Activated T-cell treated with anti-CD3 and anti-CD28 coated beads for 1 hour (primary cell): ENCODE measurements at places on chromosomes 13 and 19.

DNA sequence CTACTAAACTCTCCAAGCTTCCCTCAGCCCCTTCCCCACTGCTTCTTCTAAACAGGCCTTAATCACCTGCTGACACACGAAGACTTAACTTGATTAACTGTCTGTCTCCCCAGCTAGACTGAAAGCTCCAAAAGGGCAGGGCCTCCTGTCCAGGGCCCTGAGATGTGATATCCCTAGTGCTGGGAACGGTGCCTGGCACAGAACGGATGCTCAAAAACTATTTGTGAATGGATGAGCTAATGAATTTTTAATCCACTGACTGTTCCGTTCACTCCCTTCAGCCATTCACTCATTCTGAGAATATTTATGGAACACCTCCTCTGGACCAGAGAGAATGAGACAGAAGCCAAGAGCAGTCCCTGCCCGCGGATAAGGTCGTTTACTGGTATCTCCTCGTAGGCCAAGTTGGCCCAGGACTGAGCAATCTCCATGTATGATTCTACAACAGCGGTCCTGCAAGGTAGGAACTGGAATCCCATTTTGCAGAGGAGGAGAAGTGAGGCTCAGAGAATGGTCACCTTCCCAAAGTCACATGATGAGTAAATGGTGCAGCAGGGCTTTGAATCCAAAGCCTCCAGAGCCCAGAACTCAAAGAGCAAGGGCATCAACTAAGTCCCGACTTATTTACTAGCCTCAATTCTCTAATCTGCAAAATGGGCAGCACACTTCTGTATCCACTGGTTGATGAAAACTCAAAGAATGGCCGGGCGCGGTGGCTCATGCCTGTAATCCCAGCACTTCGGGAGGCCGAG lies 3.4 kb downstream of the DMWD start:
- no peak for DNase-seq

GRCh38 chr13:47337781-47338507 lies 441.1 kb upstream of the HTR2A start:
- no peak for DNase-seq

- no peak for DNase-seq
Observed at GRCh38 chr19:57701625-57702024, 7.4 kb downstream of the ZNF154 start.

DNA sequence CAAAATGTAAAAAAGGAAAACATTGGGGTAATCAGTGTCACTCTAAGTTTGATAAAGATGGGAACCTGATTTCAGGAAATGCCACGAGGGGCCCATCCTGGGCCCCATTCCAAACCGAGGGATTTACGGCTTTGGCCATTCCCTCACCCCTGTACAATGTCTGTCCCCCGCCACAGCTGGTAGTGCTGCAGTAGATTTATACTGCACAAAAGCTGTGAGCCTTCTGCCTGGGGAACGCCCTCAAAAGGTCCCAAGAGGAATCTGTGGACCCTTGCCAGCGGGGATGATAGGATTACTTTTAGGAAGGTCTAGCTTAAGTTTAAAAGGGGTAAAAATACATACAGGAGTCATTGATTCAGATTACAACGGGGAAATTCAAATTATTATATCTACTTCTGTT lies 173.4 kb upstream of the SGCG start:
- no peak for DNase-seq

DNA sequence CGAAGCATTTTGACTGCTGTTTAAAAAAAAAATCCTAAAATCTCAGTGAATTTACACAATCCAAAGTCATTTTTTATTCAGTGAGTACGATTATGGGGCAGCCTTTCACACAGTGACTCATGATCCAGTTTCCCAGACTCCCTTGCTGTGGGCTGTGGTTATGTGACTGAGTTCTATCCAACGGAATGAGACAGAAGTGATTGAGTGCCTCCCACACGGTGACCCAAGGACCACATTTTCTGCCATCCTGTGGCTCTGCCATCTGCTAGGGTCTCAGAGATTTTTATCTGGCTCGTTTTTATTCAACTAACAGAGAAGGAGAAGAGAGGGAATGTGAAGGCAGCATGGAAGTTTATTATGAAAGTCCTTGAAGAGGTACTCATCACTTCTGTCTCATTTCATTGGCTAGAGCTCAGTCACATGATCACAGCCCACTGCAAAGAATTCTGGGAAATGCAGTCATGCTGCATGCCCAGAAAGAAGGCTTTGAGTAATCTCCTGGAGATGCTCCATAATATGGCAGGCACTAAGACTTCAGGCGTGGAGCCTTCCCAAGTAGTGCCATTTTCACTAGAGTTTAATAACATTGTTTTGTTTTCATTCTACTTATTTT lies 999.4 kb downstream of the UQCRFS1 start:
- no peak for DNase-seq

DNA sequence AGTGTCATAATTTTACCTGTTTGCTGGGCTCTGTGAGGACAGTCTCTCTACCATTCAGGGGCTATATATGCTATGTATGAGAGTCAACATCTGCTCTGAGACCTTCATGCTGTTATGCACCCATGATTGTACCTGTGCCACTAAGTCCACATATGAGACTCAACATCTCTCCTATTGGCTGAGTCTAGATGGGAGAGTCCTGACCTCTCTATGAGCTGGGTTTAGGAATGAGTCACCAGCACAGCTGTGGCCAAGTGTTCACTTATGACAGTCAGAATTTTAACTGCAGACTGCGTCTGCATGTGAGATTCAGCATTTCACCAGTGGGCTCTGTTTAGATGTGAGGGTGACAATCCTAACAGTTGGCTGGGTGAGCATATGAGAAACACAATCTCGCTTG lies 49.5 kb downstream of the ZNF729 start:
- DNase-seq, result no peak

DNA sequence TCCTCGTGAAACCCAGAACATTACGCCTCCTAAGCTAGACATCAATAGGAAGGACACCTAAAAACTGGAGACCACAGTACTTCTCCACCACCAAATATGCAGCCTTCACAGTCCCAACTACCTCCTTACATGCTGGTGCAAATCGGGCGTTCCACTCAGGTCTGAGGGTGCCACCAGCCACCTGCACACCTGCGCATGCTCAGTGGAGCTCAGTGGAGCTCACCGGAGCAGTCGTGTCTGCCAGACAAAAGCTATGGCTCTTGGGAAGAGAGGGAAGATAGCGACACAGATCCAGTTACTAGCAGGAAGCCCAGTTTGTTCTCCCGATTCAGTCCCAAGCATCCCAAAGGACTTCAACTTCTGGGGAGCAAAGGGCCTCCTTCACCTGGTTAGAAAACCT lies 237.1 kb downstream of the TSHZ3 start:
- no peak for DNase-seq

DNA sequence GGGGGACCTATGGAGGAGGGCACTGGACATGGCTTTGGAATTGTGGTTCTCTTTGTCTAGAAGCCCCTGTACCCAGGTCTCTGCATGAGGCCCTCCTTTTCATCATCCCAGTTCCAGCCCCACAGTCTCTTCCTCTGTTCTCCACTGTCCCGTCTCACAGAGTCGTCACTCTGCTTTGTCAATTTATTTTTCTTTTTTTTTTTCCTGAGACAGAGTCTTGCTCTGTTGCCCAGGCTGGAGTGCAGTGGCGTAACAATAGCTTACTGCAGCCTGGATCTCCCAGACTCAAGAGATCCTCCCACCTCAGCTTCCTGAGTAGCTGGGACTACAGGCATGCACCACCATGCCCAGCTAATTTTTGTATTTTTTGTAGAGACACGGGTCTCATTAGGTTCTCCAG lies 619 bp upstream of the EXOC3L2 start:
- no peak for DNase-seq

- DNase-seq, result peak; percentile 24
Observed at GRCh38 chr19:8363803-8364771, at the start of gene ANGPTL4. Gene ANGPTL4, plus strand, starts transcription at chr19:8364155. Its CDS starts 167 bp downstream, at chr19:8364322.
